ENCODE measurements at places on chromosomes 12 and 14.
A peak's percentile ranks its signal among the peaks of the same experiment; 100 is the strongest.

- DNase-seq, result no peak
Measured at GRCh38 chr12:72281126-72281525, 9.0 kb downstream of the TRHDE start.

GRCh38 chr12:75955251-75955650 lies 76.3 kb downstream of the PHLDA1 start:
- DNase-seq, result no peak

- DNase-seq, result no peak
Measured at GRCh38 chr14:50059763-50060616, 56.4 kb downstream of the VCPKMT start.

DNA sequence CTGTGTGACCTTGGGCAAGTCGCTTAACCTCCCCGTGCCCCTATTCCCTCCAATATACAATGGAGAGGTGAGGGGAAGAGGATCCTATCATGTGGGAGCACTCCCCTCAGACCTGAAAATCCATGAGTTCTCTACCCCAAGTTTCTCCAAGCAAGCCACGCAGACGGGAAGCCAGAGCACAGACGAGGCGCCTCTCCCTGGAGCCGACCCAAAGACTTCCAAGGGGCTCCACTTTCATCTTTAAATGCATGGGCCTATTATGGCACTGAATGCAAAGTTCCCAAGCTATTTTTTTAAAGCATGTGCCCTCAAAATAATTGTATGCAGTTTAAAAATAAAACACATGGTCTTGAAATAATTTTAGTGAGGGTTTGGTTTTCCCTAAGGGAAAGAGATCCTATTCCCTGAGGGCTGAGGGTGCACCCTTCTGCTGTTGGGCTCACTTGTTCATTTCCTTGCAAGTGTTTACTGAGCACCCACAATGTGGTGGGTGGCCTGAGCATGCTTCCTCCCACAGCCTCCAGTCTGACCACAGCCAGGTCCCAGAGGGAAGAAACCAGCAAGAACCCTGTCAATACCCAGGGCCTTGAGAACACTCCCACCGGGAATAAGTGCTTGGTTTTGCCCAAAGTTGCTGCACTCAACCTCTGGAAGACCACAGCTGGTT lies 14.6 kb downstream of the CMKLR1 start:
- no peak for DNase-seq

- DNase-seq, result no peak
Measured at GRCh38 chr12:68119250-68119649, 40.3 kb downstream of the IFNG start.

- no peak for DNase-seq
Measured at GRCh38 chr14:21346532-21347135, 37.2 kb downstream of the SUPT16H start.

GRCh38 chr12:107511292-107511691 lies 174.3 kb upstream of the PWP1 start:
- no peak for DNase-seq

DNA sequence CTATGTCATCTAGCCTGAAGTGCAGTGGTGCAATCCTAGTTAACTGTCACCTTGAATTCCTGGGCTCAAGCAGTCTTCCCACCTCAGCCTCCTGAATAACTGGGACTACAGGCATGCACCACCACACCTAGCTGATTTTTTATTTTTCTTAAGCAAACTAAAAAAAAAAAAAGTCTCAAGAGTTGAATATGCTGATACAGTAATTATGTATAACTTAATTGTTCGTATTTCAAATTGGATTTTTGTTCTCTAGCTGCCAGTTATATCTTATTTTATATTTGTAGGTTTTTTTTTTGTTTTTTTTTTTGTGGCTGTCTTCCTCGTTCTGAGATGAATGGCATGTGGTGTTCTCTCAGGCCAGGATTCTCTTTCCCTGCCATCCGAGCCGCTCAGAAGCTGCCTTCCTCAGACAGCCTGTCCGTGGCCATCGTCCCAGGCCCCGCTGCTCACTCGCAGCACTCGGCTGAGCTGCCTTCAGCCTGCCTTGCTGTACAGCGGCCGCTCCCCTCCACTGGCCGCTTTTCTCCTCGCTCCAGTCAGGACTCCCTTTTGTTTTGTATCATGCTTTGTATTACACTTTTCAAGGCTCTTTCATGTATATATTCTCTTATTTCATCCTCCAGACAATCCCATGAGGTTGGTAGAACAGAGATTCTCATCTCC lies 53.3 kb downstream of the WDR20 start:
- no peak for DNase-seq

DNA sequence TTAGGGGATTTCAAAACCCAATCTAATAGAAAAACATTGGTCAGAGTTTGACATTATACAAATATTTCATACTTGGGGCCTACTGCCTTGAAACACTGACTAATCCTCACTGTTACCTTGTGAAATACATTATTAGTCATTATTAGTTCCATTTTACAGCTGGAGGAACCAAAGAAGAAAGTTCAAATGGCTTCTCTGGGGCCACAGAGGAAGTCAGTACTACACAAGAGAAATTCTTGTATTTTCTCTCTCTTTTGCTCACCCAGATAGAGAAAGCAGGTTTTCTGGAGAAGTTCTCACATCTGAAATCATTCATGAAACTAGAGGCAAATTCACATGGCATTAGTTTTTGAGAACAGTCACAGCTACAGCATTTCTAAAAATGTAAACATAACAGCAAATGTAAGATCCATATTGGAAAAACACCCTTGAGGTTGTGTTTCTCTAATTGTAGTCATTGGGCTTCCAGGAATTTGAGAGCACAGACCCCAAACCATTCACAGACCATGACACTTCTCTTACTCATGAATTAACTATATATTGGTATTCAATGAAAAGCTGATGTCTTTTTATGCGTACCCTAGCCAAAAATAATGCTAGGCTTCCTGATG lies 83.0 kb downstream of the LLPH start:
- DNase-seq, result no peak

DNA sequence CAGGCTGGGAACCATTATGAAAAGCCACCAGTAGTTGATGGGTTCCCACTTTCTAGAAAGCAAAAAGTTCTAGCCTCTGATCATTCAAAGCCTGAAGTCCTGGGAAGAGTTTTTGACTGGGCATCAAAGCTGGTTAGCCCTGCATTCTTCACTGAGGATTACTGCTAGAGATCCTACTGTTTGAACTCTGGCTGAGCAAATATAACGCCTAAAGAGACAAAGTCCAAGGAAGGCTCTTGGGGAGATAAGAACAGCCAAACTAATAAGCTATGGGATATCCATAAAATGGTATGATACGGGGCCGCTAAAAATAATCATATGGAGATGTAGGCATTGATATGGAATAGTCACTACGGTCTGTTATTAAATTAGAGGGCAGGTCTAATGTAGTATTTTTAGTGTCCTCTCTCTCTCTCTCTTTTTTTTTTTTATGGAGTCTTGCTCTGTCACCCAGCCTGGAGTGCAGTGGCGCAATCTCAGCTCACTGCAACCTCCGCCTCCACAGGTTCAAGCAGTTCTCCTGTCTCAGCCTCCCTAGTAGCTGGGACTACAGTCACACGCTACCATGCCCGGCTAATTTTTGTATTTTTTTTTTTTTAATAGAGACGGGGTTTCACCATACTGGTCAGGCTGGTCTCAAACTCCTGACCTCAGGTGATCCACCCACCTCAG lies 35.5 kb downstream of the PLXNC1 start:
- DNase-seq, result no peak

GRCh38 chr12:82781309-82781997 lies 94.7 kb downstream of the TMTC2 start:
- no peak for DNase-seq

DNA sequence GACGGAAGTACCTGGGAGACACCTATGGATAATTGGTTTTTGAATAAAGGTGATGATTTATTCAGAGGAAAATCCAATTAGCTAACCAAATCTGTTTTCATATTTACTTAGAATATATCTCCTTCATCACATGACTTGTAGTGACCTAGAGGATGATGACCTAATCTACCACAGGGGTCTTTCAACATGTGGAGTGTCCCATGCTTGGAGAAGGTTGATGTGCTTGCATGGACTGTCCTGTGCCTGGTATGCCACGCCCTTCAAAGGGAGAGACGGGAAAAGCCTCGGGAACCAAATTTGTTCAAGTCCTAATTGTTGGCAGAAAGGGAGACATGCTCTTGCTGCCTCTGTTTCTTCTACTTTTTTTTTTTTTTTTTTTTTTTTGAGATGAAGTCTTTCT lies 11.8 kb upstream of the PAPLN start:
- DNase-seq, result no peak

DNA sequence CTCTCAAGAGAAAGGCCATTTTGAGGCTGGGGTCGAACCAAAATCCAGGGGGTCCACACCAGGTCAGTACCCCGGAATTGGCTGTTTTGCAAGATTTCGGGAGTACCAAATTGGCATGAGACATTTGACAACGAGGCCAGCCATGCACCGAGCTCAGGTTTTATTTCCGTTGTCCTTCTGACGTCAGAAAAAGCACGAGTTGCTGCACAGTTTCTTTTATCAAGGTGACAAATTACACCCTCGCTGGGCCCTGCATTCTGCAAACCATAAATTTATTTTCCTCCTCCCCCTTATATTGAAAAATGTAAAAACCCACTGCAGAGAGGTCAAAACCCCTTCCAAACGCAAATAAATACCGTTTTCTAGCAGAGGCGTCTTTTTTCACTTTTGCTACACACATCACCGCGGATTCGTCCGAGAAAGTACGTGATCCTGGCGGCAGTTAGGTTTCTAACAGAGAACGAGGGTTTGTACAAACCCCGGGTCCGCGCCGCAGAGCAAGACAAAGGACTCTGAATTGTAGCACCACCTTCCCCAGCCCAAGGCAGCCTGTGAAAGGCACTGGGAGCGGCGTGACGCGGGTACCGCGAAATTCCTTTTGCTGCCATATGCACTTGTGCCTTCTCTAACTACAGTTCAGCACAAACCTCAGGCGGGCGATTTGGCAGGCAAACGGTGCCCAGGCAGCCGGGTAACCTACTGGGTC lies 1.8 kb downstream of the SLC38A1 start:
- DNase-seq, result peak; percentile 45

DNA sequence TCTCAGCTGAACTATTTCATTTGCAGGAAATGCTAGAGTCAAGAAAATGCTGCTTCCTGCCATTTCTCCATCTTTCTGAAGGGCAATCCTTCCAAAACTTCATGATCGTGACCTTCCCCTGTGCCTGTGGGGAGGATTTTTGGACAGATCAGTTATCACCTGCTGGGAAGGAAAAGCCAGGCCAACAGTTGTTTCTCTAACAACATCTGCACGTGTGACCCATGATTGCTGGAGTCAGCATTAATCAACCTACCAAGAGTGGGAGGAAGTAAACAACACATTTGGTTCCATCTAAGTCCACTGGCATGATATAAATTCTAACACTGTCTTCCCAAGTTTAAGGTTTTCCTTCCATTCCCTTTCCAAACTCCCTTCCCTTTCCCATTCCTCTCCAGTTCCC lies 172.7 kb downstream of the APAF1 start:
- DNase-seq, result no peak

GRCh38 chr12:49866859-49867569 lies 24.1 kb upstream of the BCDIN3D start:
- peak; percentile 56 for DNase-seq

DNA sequence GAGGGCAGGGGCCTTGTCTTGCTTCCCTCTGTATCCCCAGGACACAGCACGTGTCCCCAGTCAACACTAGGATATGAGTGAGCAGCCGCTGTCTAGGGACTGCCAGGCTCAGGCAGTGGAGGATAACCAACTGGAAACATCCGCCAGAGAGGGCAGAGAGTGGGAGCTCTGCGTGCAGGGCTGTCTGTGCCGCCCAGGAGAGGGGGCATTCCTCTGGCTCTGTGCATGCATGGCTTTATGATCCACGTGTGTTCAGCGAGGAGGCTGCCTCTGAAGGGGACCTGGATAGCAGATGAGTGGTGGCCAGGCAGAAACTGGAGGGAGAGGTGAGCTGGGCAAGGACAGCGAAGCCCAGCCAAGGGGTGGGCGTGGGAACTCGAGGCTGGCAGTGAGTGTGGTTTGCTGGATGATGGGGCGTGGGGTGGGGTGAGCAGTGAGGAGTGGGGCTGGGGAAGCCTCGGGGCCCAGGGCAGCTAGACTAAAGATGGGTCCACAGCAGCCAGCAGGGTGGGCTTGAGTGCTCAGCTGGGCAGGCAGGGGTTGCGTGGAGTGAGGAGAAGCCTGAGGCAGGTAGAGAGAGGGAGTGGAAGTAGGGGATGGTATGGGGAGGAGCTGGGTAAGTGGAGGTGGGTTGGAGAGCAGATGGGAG lies 72.9 kb downstream of the PRIMA1 start:
- DNase-seq, result no peak

DNA sequence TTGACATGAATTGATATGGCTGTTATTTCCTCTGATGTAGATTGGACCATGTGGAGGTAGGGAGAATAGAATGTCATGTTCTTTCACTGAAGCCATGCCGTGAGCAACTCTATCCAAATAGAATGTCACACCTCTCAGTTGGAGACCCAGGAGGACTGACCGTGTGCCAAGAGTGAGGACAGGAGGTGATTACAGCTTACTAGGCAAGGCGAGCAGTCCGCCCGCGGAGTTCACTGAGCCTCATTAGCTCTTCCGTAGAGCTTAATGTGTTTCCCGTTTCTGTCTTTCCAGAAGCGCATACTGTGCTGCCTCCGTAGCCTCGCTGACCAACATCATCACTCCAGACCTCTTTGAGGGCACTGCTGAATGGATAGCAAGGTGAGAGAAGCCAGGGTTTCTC lies 45.6 kb downstream of the FNTB start:
- DNase-seq, result no peak

GRCh38 chr12:80373666-80374065 lies 70.4 kb upstream of the PTPRQ start:
- DNase-seq, result no peak

- no peak for DNase-seq
Measured at GRCh38 chr14:52080158-52080800, 11.4 kb upstream of the NID2 start.

DNA sequence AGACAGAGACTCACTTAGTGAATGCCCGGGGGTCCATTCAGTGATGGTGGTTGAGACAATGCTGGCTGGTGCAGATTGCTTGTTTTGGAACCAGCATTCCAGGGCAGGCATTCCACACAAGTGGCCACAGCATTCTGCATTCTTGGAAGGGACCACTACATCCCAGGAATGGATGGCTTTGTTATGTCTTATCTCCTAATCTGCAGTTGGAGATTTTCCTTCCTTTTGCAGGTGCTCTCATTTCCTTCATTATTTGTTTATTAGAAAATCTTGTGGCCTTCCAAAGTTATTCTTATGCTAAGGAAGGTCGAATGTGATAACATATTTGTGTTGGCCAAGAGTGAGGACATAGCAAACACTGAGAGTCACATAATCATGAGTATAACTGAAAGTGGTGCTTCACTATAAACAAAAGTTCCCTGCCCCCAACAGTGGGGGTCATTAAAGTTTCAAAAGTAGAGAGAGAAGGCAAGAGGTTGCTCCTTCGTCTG lies 66.0 kb downstream of the BMP4 start:
- DNase-seq, result no peak

DNA sequence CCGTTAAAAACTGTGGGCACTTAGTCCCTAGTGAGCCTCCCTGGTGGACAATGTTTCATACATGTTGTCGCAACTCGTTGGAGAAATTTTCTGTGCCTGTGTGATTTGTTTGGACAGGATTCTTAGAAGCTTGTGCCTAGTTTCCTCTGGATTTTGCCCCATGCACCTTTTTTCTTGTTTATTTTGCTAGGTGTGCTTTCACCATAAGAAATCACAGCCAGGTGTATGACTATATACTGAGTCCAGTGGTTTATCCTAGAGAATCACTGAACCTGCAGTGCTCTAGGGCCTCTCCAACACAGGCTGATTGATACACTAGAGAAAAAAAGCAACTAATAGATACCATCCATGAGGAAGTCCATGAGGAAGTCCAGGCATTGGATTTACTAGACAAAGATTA lies 33.1 kb upstream of the OASL start:
- no peak for DNase-seq

GRCh38 chr14:76311079-76311758 lies 64.7 kb upstream of the ESRRB start:
- DNase-seq, result no peak
